B cell (primary cell): ENCODE measurements at places on chromosomes 7 and 10. TPM values are rescaled to one million over a fixed set of nuclear protein-coding genes. Genes with fewer than 3 reads are reported as not detected.

Gene PAPOLB
- 0.07 TPM in 1 of 2 replicates, not detected in the other for total RNA-seq

Gene IDI1
- total RNA-seq, result 59.8 and 60.7 TPM in 2 replicates

Gene ERCC6
- 59.8 and 65.9 TPM in 2 replicates for total RNA-seq

Gene STAMBPL1
- 56.7 and 64.2 TPM in 2 replicates for total RNA-seq

Gene NPY
- not detected in 2 replicates for total RNA-seq

Gene LIPF
- not detected in 2 replicates for total RNA-seq

Gene LRRD1
- total RNA-seq, result 0.15 and 0.17 TPM in 2 replicates

Gene IFIT1
- 1.2 and 1.4 TPM in 2 replicates for total RNA-seq

Gene HOXA10
- not detected in 2 replicates for total RNA-seq

Gene SP8
- total RNA-seq, result not detected in 2 replicates

Gene AGR2
- total RNA-seq, result not detected in 2 replicates

Gene BTBD16
- not detected in 2 replicates for total RNA-seq

Gene PRRT4
- 0.20 TPM in 1 of 2 replicates, not detected in the other for total RNA-seq

Gene IL2RA
- total RNA-seq, result 52.7 and 56.7 TPM in 2 replicates

Gene PRXL2A
- 9.4 and 11.2 TPM in 2 replicates for total RNA-seq

Gene TUBAL3
- not detected in 2 replicates for total RNA-seq

Gene CCL24
- not detected in 2 replicates for total RNA-seq

Gene MCM10
- 0.15 and 0.42 TPM in 2 replicates for total RNA-seq
